ENCODE measurements at places on chromosomes 12 and 14.

GRCh38 chr14:102870994-102871831, 51.2 kb upstream of the AMN start:
- DNase-seq, result no peak

DNA sequence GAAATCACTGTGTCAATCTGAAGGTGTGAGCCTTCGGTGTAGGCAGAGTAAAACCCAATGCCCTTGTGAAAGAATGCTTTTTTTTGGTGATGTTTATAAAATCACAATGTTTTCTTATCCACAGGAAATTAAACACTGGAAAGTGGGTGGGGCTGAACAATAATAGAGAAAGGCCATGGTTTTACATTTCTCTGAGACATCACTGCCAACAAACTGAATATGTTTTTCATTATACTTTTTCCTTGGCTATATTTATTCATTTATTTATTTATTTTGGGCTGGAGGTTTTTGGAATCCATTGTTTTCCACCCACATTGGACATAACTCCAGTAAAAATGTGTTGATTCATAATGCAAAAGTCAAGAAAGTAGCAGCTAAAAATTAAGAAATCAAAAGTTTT, 16.9 kb downstream of the LRRK2 start:
- no peak for DNase-seq

DNA sequence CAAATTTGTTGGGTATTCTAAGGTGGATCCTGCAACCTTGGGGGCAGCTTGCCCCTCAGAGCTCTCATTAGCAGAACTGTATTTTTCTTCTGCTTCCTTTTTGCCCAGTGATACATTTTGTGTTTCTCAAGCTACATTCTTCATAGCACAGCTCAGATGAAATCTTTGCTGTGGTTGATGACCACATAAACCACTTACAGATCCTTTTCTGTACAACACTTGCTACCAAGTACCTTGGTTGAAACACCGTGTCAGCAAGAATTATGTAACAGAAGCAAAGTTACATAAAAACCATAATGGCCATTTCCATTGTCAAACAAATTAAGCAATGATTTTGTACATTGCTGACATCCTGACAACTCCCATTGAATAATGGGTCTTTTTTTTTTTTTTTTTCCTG, 9.7 kb upstream of the PLBD1 start:
- no peak for DNase-seq

DNA sequence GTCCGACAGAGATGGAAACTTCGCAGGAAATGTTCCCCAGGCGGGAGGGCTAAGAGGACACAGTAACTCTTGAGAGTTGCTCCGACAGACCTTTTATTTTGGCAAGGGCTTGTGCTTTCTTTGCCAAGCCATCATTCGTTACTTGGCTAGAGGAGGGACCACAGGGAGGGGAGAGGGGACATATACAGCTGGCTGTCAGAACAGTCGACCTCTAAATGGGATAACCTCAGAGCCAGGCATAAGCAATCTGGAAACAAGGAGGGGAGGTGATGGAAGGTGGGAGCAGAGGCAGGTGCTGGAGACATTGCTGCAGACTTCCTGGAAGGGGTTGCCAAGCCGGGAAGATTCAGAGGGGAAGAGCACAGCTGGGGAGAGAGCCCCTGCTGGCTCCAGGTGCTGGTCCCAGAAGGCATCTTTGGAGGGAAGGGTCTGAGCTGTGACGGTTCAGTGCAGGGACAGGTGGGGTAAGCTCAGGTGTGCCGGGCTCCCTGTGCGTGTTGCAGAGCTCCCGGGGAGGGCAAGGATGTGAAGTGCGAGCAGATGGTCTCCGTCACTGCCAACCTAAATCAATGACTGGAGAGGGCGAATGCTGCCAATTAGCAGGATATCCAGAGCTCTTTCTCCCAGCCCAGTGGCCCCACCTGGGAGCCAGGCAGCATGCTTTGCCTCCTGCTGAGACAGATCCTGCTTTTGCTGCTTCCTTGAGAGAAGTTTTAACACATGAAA, 50.1 kb downstream of the CHST11 start:
- peak; percentile 89 for DNase-seq

GRCh38 chr12:85557850-85558249, 277.8 kb downstream of the ALX1 start:
- DNase-seq, result no peak

GRCh38 chr14:62983821-62984220, 61.4 kb downstream of the KCNH5 start:
- DNase-seq, result no peak

- peak; percentile 23 for DNase-seq
Observed at GRCh38 chr12:16325426-16325825, 22.0 kb upstream of the MGST1 start.

DNA sequence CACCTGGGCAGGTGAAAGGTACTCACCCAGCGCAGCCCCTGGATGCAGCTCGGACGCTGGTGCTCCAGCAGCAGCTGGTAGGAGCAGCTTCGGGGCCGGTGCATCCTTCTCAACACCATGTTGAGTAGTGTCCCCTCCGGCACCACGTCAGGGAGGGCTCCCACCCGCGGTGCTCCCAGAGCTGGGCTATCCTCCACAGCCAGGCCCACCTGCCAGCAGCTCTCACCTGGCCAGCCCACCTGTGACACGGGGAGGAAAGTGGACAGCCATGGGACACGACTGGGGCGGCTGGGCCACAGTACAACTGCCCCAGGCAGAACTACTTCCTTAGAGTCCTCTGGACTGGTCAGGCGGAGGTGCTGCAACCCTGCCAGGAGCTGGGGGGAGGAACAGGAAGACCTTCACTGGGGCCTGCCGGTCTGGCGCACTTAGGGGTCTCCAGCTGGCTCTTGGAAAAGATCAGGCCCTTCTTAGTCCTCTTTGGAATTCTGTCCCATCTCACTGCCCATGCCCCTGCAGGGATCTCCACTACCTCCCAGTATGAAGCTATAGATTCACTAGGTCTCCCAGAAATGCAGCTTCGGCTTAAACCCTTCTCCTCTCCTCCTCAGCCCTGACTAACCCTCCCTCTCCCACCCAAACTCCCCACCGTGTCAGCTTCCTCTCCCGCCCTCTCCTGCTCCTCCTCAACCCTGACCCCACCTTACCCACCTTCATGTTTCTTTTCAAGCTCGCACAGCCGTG, 668 bp downstream of the RAPGEF3 start:
- no peak for DNase-seq

- DNase-seq, result no peak
Observed at GRCh38 chr14:49930720-49931119, 37.8 kb downstream of the ARF6 start.

GRCh38 chr12:10243818-10244520, 31.3 kb downstream of the GABARAPL1 start:
- DNase-seq, result no peak

GRCh38 chr12:30610718-30611117, 85.0 kb downstream of the IPO8 start:
- DNase-seq, result no peak

GRCh38 chr12:49288922-49289555, 5.9 kb upstream of the PRPH start:
- DNase-seq, result no peak

DNA sequence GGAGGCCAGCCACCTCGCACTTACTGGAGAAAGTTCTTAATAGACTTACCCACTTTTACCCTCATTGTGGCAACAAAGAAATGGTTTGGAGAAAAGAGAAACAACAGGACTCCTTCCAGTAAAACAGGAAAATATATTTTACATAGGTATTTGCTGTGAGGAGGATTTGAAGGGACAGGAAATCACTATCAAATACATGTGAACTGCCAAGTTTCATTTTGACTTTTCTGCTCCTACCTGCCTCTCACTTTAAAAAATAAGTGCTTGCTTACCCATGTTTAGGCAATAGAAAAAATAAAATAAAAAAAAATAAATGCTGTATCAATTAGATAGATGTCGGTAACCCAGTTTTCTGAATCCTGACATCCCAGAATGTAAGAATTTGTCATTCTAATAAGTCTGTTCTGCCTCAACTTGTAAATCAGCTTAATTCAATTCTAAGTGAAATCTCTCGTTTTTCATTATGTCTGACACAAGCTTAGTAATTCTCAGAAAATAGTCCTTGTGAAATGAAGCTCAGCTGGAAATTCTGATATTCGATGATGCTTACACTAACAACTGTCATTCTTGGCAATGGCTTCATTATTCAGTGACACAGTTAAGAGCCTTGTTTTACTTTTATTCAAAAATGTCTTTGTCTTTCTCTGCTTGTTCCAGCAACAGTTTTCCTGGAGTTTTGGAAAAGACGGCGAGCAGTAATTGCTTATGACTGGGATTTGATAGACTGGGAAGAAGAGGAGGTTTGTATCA, 131.3 kb downstream of the SLC5A8 start:
- DNase-seq, result no peak

GRCh38 chr12:104044158-104044557, 5.8 kb downstream of the GLT8D2 start:
- DNase-seq, result no peak

- no peak for DNase-seq
Observed at GRCh38 chr12:78680596-78680995, 184.0 kb upstream of the SYT1 start.

GRCh38 chr14:38286452-38286851, 30.6 kb upstream of the CLEC14A start:
- DNase-seq, result no peak

GRCh38 chr12:111980598-111980997, 32.4 kb downstream of the TMEM116 start:
- no peak for DNase-seq

GRCh38 chr12:52942066-52942900, 6.6 kb upstream of the KRT18 start:
- no peak for DNase-seq

- DNase-seq, result peak; percentile 65
Observed at GRCh38 chr14:69246331-69246730, 13.6 kb upstream of the GALNT16 start.

DNA sequence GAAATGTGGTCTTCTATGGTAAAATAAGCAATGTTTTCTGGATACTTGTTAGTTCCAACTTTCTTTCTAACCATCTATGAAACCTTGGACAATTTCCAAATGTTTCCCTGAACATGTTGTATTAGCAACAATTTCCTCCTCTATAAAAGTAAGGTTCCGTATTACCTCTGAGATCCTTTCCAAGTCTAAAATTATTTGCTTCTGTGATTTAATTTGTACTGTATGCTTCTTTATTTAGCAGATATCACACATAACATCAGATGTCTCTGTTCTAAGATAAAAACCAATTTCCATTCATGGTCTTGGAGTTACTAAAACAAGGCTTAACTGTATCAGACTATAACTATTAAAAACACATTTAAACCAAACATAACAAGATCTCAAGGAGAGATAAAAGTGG, 177.2 kb downstream of the FOXA1 start:
- DNase-seq, result no peak

- peak; percentile 12 for DNase-seq
Observed at GRCh38 chr12:11581179-11581755, 68.2 kb upstream of the ETV6 start.

DNA sequence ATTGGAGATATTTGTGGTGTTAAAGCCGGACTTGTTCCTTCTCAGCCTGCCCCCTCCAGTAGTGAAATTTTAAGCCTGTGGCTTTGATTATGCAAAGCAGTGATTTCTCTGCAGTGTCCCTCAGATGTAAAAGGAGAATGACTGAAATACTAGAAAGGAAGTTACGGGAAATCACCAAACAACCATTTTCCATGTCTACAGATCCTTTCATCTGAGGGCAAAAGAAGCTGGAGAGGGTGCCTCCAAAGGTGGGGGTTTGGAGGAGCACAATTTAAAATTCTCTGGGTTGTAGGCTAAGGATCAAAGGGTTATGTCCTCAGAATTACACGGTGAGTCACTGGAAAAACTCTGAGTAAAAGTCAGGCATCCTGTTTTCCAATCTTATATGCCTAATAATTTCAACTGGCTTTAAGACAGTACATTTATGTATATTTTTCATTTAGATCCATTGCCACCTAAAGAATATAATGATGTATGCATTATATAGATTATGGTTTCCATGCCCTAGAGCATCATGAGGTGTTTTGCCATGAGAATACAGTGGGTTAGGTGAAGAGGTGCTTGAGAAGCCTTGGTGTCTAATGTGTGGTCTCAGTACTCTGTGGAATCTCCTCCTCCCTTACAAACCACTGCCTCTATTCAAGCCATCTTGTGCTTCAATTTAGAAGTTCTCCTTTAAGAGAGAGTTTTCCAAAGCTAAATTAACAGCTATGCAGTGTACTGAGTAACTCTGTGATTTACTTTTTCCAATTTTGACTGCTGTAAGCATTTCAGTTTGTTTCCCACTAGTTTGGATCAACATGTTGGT, 362.1 kb downstream of the RAD51B start:
- no peak for DNase-seq

GRCh38 chr14:20667957-20668356, 16.4 kb upstream of the RNASE4 start:
- DNase-seq, result no peak

GRCh38 chr12:92459850-92460249, 242.9 kb upstream of the PLEKHG7 start:
- no peak for DNase-seq

DNA sequence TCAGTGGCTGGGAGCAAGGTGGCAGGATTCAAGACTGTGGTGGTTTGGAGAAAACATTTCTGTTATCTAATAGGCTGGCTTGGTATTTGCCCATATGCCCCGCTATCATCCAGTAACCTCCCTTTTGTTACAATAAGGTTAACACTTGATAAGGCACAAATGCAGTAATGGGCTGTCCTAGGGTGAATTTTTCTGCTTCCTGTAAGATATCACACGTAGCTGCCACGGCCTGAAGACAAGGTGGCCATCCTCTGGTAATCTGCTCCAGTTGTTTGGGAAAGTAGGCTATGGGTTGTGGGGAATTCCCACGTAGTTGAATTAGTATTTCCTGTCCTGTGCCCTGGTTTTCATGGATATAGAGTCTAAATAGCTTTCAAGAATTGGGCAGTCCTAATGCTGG, 23.1 kb downstream of the ANG start:
- DNase-seq, result no peak

- peak; percentile 25 for DNase-seq
Observed at GRCh38 chr14:71371711-71372396, 464.6 kb downstream of the PCNX1 start.

DNA sequence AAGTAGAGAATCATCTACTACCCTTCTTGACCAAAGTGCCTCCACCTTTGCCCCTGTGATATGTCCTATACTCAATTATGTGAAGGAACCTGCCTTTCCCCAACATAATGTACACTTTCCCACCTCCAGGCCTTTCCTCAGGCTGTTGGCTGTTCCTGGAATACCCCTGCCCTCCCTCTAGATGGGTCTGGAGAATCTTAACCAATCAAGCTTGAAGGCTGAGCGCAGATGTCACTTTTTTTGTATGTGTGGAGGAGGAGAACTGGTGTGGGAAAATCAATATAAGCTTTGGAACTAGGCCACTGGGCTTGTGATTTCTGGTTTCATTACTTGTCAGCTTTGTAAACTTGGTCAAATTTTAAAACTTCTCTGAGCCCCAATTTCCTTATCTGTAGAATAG, 4.7 kb downstream of the BMAL2 start:
- DNase-seq, result no peak

GRCh38 chr14:68226523-68226922, 406.9 kb downstream of the RAD51B start:
- no peak for DNase-seq

DNA sequence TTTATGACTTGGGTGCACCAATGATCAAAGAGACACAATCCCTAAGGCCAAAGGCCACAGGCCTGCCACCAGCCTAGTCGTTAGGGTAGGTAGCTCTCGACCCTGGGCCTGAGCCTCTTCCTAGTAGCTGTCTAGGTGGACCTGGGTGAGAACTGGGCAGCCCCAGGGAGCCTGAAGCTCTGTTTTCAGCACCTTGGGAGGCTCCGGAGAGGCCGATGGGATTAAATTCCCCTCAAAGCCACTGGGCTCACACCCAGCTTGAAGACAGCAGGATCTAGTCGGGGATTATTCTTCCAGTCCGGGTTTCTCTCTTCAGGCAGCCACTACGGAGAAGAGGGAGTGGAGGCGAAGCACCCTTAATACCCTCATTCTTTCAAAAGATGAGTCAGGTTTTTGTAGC, 79.8 kb downstream of the TMEM260 start:
- DNase-seq, result no peak

- DNase-seq, result no peak
Observed at GRCh38 chr14:100132161-100132902, 27.1 kb downstream of the DEGS2 start.

All from NCI-H524 (cell line).